ENCODE measurements at places on chromosomes 6 and 20.

DNA sequence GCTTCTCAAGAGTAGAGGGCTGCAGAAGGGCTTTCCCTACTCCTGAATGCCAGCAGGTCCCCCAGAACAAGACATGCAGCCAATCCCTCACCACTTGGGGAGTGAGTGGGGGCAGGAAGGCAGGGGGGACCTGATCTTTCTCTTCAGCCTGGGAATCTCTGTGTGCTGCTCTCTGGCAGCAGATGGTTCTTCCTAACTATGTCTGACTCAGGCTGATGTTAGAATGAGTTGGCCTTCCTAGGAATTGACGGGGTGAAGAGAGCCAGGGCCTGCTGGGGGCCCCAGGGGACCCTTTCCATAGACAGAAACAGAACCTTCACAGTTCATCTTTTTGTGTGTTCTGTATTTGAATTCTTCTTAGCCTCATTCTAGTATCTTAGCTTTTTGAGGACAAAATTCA, 29.0 kb upstream of the TCP11 start:
- no peak for DNase-seq

DNA sequence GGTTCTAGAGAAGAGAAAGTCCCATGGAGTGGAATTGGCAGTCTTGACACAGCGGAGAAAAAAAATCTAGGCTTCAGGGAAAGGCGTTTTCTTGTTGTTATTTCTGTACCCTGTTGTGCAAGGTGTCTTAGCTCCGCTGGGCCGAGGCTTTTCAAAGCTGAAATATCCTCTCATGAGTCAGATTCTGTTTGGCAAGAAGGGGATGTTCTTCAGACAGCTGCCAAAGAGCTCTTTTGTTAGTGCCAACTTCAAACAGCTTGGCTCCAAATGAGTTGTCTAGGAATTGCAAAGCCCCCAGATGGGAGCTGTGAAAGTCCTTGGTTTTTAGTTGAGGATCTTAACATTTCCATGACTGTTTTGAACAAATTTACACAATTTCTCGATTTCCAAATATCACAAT, 45.6 kb downstream of the LRRN4 start:
- peak; percentile 31 for DNase-seq

DNA sequence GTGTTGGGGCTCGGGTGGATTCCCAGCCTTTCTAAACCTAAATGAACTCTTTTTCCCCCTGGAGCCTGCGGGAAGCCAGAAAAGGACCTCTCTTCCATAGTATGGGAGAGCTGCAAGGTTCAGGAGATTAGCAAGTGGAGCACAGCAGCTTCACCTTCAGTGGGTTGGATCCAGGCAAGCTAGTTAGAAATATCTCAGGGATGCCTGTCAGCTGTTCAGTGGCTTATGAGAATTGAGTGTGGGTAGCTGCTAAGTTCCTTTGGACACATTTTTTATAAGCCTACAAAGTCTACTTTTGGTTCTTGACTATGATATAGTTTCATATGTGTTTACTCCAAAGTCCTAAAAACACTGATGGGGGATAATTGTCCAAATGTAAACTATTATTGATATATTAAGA, 642.1 kb downstream of the EPM2A start:
- DNase-seq: no peak

GRCh38 chr6:125807293-125807692, 16.5 kb downstream of the NCOA7 start:
- no peak for DNase-seq

GRCh38 chr20:14522595-14522994, 185.2 kb upstream of the FLRT3 start:
- DNase-seq: no peak

DNA sequence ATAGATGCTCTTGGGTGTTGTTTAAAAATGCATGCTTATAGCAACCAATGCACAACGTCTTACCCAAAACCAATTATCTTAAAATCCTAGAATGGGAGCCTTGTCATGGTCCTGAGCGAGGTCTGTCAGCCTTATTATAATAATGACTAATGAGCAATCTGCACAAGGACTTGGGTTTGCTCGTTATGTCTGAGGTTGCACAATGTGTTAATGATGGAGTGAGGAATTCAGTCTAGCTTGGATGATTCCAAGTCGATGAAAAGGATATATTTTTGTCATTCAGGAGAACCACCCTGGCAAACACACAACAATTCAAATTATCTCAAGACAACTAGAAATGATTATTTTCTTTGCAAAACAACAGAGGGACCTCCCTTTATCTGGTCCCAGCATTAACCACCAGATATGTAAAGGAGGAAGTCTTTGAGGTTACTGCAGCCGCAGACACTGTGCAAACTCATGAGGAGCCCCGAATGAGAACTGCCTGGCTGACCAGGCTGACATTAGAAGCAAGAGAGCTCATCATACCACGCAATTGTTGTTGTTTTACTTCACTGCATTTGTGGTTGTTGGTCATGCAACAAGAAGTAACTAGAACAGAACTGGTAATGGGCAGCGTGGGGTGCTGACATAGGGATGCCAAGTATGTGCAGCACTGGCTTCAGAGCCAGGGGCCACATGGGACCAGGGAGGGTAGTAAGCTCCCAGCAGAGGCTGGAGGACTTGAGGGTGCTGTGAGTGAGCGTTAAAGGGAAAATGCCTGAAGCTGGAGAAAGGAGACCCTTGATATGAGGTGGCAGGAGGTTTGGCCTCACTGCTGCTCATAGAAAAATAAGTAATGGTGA, 488.3 kb downstream of the CDH26 start:
- no peak for DNase-seq

- DNase-seq: no peak
Observed at GRCh38 chr20:64232794-64233193, 22.8 kb upstream of the PCMTD2 start.

DNA sequence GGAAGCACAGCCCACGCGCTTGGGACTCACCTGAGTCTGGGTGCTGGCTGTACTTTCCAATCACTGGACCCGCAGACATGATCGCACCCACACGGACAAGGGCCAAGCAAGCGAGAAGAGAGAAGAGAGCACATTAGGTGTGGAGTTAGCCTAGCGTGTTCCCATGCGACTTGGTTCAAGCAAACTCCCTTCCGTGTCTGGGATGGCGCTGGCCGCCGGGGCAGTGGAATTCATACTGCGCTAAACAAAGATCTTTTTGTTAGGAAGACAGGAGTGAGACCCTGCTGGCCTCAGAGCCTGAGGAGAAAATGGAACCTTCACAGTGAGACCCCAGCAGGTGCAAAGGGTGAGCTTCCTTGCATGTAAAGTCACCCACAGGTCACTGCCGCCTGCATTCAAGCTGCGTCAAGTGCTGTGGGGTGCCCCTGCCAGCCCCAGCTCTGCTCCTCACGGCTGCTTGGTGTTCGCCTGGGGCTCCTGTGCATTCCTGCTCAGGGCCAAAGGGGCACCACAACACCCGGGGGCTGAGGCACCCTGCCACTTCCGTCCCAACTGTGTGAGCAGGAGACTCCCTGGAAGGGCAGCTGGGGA, 26.4 kb downstream of the PSMG4 start:
- DNase-seq: peak; percentile 19

GRCh38 chr20:46144432-46145025, 26.4 kb downstream of the CD40 start:
- no peak for DNase-seq

DNA sequence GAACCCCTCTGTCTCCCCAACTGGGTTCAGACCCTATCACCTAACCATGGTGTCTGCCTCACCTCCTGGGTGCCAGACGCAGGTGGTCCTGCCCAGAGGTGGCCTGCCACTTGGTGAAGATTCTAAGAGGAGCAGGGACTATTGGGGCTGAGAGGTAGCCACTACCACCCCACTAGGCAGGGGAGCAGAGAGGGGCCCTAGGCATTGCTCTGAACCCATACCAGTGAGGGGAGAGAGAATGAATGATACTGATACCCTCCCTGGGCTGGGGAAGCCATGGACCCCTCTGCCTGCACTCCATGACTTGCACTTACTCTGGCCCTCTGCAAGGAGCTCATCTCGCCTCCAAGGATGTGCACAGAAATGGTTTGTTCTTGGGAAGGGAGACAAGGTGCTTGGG, 31.7 kb upstream of the SPDEF start:
- no peak for DNase-seq

DNA sequence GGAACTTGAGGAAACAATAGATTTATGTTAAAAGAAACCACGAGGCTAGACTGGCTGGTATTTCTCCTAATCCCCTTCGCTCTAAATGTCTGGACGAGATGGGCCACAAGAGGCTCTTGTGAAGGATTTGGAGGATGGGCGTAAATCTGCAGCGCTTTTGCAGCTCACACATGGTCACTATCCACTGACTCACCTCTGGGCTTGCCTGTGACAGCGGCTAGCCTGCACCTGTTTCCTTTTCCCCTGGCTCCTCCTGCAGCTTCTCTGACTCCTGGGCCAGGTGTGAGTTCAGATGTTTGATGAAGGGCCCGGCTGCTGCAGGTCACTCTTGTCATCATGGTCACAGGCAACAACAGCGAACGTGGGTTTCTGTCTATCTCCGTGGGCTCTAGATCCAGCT, 629.4 kb downstream of the CBLN4 start:
- no peak for DNase-seq

GRCh38 chr6:36946526-36946925, 8.0 kb upstream of the PI16 start:
- no peak for DNase-seq

- DNase-seq: no peak
Observed at GRCh38 chr6:79694156-79694555, 63.0 kb downstream of the SH3BGRL2 start.

DNA sequence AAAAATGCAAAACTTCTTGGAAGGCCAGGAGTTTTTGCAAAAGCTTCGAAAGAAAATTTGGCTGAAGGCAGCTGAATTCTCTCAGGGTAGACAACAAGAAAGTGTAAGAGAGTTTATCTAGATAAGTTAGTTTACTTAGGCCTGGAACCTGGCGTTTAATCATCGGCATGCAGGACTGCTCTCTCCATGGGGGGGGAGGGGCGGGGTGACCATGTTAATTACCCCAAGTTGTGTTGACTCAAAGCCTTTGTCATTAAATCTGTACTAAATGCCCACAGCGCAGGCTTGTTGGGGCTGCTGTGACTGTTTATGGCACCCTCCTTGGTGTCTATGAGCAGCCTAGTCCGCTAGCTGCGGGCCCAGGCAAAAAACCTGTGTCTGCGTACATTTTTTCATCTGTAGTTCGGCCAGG, 20.1 kb upstream of the ZNF451 start:
- DNase-seq: no peak

DNA sequence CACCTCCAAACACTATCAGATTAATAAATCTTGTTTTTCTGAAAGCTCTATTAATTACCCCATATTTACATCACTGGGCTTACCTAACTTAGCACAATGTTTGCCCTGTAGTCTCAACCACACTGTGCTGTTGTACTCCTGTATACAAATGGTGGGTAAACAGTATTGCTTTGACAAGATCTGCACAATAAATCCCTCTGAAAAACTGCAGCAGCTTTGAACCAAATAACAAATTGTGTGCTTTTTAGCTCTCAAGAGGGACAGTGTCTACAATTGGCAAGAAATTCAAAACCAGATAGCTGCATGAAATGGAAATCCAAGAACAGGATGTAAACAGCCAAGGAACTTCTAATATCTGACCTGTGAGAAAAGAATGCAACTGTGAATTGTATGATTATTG, 10.4 kb downstream of the KIF6 start:
- no peak for DNase-seq

GRCh38 chr6:166635013-166635970, 8.2 kb upstream of the RPS6KA2 start:
- no peak for DNase-seq

DNA sequence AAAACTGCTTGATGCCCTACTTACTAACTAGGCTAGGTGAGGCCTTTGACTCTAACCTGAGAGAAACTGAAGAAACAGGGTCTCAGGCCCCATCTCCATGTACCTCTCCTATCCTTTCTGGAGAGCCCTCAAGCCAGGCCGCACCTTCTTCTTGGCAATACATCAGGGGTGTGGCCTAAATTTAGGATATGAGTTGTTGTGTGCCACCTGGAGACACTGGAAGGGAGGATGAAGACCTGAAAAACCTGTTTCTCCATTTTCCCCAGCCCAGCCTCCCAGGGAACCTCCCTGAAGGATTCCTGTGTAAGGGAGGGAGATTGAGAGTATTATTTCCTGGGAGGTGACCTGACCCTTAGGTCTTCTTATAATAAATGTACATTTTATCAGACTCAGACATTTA, 3.1 kb downstream of the LY6G6D start:
- DNase-seq: no peak
